Inflammatory macrophage treated with lipopolysaccharide for 4 hours (primary cell): ENCODE measurements at places on chromosomes 12 and 14.

DNA sequence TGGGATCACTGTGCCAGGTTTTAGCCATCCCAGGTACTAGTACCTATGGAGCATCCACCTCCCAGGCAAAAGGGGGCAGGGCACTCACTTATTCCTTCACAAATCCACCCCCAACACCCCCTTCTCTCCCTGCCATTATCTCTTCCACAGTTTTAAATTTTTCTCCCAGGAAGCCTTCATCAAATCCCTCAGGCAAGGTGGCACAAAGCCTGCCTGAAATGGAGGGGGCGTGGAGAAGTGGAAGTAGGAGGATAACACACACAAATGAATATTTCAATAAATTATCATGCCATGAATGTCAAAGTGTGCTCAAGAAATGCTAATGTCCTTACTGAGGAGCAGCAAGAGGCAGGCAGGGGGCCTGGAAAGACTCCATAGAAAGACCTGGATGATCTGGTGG is 4.7 kb upstream of the CHST11 start:
- DNase-seq: no peak

DNA sequence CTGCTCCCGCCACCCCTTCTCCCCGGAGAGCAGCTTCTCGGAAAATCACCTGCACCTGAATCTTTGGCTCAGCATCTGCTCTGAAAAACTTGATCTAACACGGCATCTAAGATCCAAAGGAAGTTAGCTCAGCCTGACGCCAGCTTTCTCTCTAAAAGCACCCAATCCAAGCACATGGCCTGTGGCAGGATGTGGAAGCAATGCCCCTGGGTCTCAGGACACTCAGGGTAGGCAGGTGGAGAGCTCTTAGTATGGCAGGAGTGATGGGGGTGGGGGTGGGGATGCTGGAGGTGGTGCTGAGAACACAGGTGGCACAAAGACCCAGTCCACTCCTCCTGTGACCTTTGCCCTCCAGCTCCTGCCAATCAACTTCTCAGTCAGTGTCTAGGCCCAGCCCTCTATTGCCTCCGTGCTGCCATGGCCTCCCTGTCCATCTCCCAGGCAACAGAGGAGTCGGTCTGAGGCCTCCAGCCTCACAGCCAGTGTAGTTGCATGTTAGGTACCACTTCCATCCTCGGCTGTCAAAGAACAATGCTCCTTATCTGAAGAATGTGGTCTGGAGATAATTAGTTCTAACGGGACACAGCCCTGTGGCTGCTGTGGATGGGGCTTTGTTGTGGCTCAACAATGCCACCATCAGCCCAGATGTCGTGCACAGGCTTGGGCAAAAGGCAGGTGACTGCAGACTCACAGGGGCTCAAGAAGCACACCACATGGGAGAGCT is 180.0 kb upstream of the C14orf180 start:
- DNase-seq: no peak

DNA sequence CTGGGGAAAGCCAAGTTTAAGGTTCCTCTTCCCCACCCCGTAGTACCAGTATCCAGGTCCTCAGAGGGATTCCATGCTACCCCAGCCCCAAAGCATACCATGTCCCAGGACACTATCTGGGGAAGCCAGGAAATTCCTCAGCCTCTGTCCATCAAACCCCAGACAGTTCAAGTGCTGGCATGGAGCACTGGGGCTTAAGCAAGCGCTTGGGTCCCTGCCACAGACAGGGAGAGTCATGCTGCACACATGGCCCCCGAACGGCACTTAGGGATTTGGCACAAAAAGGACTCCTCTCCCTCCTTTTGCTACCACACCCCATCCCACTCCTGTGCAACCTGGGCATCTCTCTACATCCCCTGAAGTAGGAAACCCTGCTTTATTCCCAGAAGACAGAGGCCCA is 21.8 kb downstream of the ADCY6 start:
- no peak for DNase-seq

- no peak for DNase-seq
Observed at GRCh38 chr12:28040246-28040645, 67.7 kb upstream of the PTHLH start.

DNA sequence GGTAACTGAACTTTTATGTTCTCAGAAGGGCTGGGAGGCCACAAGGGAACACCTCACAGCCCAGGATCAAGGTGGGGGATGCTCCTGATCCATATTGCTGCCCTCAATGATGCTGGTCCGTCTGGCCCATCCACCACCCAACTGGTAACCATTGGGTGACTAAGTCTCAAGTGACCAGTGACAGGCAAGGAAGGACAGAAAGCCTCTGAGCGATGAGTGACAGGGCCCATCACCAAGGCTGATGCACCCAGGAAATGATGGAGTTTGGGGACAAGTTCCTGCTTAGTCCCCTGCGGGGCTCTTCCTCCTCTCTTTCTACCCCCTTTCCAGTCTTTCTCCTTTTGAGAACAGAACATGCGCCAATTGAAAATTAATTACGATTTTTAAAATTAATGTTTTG is 2.6 kb upstream of the MMP19 start:
- peak; percentile 91 for DNase-seq

GRCh38 chr14:70901269-70901668 is 6.0 kb upstream of the PCNX1 start:
- DNase-seq: no peak

- DNase-seq: no peak
Observed at GRCh38 chr12:94909663-94910062, 93.8 kb downstream of the NDUFA12 start.

- DNase-seq: peak; percentile 35
Observed at GRCh38 chr12:57621497-57622292, 10.5 kb downstream of the ARHGEF25 start.

DNA sequence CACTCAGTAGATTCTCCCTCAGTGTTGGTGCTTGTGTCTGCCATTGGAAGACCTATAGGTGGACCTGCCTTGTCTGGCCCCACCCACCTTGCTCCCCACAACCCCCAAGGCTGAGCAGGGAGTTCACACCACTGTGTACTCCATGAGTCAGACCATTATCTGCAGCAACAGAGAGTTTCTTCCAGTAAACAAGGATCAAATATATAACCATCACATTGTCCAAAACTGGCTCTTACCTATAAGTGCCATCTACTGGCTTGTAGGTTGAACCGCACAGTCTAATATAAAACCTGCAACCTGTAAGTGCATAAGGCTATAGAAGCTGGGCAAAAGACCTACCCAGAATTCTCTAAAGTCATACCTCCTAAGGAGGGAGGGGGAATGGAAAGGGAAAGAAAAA is 7.9 kb downstream of the TAS2R13 start:
- DNase-seq: no peak

DNA sequence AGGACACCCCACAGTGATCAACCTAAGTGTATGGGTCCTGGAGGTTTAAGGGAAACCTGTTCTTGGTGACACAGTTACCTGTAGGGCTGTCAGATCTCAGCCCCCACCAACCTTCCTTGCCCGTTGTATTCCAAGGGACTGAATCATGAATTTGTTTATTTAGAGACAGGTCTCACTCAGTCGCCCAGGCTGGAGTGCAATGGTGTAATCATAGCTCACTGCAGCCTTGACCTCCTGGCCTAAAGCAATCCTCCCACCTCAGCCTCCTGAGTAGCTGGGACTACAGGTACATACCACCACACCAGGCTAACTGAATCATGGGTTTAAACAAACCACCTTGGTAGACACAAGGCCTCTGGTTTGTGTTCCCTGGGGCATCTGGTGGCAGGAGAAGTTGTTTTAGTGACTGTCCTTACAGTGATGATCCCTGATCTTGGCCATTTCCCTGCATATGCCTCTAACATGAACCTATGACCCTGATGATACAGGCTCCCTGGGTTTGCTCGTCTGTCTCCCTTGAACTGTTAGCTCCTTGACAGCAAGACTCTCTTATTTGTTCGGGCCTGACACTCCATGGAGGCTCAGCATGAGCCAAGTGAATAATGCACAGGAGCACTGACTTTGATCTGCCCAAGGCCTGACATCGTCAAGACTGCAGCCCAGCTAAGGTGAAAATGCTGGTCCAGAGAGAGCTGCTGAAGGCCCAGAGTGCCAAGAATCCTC is 47.9 kb downstream of the PITPNM2 start:
- DNase-seq: no peak

- DNase-seq: no peak
Observed at GRCh38 chr14:20482382-20482781, 13.2 kb downstream of the PNP start.

- no peak for DNase-seq
Observed at GRCh38 chr12:111353603-111354295, 15.1 kb downstream of the PHETA1 start.

- DNase-seq: no peak
Observed at GRCh38 chr12:84355561-84355960, 557.0 kb downstream of the SLC6A15 start.

- no peak for DNase-seq
Observed at GRCh38 chr14:91158091-91158790, 44.4 kb downstream of the DGLUCY start.

- no peak for DNase-seq
Observed at GRCh38 chr14:32366256-32366879, 37.3 kb downstream of the AKAP6 start.

DNA sequence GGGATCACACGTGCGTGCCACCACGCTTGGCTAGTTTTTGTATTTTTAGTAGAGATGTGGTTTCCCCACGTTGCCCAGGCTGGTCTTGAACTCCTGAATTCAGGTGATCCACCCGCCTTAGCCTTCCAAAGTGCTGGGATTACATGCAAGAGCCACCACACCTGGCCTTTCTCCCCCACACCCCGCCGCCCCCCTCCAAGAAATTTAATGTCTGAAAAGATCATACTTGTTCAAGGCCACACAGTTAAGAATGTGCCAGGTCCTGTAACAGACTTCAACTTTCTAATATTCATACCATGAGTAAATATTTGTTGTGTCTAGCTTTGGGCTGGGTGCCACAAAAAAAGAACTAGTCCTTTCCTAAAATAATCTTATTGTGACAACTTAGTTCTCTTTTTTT is 9.1 kb downstream of the GATC start:
- DNase-seq: no peak

DNA sequence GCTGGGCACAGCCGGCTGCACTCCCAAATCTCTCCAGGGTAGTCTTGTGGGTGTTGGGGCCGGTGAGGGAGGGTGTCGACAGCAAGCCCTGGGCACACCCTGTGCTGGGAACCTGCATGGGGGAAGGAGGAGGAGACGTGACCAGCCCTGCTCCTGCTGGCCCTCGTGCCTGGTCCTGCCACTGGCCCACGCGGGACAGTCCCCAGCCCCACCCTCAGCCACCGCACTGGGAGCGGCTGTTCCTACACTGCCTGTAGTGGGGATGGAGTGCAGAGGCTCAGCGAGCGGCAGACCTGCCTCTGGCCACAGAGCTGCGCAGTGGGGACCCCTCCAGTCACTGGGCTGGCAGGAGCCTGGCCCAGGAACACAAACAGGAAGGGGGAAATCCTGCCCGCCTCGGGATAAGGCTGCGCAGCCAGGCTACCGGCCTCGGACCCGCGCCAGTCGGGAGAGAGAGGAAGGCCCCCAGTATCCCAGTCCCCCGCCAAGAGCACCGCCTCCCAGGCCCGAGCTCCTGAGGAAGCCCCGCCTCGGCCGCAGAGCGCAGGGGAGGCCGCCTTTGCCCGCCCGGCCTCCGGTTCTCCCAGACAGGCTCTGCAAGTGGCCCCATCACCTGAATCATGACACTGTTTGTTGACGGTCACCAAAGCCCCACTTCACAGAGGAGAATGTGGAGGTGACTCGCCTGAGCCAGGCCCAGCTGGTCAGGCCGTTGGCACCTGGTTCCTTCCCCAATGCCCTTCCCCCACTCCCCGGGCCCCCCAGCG is 10.6 kb downstream of the AHNAK2 start:
- DNase-seq: peak; percentile 24

DNA sequence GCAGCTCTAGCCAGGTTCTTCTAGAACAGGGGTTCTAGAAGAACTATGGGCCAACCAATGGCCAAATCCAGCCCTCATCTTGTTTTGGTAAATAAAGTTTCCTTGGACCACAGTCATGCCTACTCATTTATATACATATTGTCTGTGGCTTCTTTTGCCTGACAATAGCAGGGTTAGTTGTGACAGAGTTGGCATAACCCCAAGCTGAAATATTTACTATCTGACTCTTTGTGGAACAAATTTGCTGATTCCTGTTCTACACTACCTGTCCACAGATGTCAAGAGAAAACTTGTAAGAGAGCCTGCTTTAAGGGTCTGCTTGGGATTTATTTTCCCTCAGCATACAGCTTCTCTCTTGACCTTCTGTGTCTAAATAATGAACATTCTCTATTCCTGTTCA is 289.0 kb downstream of the KSR2 start:
- no peak for DNase-seq

DNA sequence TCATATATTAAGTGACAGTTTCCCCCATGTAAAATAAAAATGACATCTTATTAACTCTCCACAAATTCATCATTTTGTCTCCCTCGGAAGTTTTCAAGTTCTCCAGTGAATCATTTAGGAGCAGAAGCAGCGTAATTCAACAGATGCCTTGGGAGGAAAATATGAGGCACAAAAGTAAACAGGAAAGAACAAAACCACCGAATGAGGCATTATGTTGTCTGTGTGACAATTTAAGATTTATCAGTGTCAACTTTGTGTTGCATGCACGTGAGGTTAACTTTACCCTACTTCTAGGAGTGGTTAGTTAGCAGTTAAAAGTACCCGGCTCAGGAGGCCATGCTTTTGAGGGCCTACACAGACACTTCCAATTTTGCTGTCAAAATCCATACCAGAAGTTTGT is 258.6 kb downstream of the IPO8 start:
- no peak for DNase-seq

DNA sequence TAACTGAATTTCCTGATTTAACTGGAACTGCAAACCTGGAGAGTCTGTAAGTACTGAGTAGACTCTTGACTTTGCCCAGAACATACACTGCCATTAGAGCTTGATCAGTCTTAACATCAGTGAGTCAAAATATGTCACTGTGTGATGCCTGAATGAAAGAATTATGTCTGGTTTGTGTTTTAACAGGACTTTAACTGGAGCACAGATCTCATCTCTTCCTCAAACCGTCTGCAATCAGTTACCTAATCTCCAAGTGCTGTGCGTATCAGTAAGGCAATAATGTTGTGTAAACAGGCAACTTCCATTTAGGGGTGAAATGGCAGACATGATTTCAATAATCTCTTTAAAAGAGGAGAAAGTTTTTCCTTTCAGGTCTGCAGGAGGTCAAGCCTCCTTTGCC is 97.0 kb downstream of the ZFC3H1 start:
- DNase-seq: peak; percentile 3
